ENCODE measurements at places on chromosomes 16 and 17.

DNA sequence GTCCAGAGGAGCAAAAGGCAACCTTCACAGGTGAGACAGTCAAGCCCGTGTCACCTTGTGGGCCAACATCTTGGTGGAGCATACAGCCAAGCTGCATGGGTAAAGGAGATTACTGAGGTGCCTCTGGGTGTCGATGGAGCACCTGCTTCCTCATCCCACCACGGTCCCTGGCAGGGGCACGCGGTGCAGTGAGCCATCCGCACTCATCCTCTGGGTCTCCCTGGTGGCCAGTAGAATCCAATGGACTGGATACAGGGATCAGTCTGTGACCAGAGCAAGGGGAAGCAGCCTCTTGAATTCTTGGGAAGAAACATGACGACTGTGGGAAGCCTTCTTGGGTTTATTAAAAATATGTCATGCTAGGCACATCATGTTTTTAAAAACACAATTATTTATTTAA, 4.8 kb upstream of the WSCD1 start:
- DNase-seq = no peak

GRCh38 chr17:36777118-36777517, 160.2 kb upstream of the LHX1 start:
- no peak for DNase-seq

DNA sequence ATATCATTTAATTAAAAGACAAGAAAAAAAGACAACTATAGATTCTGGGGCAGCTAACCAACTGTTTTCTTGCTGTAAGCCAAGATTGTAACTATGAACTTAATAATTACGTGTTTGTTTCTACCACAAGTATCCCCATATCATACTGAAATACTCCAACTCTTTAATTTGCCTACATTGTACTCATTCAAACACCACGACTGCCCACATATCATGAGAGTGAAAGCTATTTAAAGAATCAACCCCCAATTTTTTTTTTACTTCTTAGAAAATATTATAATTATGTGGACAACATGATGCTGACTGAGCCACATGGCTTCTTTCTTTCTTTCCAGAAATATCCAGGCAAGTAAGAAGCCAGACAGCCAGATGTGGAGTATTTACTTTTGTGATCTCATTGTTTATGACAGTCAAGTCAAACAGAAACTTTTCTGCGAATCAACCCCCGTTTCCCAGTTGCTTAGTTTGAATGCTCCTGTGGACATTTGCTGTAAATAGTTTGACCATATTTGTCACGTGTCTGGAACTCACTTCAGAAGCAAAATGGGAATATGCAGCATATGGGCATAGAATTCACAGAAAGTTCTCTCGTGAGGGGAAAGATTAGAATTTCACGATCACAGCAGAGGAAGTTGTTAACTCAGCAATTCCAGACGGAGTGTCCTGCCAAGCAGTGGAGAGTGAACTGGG, 126.8 kb upstream of the PSMD7 start:
- DNase-seq = peak; percentile 41

- no peak for DNase-seq
Measured at GRCh38 chr16:9840761-9841665, 341.2 kb downstream of the GRIN2A start.

DNA sequence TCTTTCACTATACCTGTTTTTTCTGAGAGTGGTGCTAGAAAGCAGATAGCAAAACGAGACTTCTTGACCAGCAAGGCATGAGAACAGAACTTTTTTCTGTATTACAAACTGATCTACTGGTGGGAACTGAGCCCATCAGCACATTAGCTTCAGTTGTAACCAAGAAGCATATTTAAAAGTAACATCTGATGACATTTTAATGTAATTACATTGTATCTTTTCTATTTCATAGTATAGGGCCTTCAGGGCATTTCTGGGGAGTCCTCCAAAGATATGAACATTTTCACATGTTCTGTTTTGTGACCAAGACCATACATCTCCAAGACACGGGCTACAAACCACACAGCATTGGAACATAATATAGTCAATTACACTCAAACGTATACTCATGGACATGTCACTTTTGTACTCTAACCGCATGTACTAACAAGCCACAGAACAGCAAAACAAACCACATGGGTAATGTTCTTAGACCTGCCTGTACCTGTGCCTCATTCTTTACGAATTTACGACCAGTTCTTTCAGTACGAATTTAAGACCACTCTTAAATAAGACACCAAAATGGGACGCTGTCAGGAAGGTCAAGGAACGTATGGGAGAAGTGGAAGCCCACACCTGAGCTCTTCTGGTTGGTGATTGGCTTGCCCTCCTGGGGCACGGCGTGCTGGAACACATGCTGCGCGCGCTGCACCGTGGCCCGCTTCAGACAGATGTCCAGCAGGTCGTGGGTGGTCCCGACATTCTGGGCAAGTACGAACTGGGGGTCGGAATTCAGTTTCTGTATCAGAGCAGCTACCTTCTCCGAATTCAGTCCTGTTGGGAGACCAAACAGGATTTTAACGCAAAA, 825 bp downstream of the BLMH start:
- DNase-seq = no peak

- DNase-seq = peak; percentile 60
Measured at GRCh38 chr16:69397821-69398521, 12.2 kb upstream of the TERF2 start.

GRCh38 chr17:78130090-78130436, 508 bp upstream of the TMC8 start:
- DNase-seq = no peak

DNA sequence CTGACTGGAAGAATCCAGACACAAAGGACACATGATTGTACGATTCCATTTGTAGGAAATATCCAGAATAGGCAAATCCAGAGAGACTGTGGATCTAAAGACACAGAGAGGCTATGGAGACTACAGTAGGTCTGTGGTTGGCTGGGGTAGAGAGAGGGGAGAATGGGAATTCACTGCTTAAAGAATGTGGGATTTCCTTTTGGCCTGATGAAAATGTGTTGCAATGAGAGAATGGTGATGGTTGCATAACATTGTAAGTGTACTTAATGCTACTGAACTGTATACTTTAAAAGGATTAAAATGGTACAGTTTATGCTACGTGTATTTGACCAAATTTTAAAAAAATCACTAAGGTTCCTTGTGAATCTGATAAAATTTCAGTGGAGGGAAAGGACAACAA, 62.1 kb downstream of the GPRC5B start:
- peak; percentile 44 for DNase-seq

DNA sequence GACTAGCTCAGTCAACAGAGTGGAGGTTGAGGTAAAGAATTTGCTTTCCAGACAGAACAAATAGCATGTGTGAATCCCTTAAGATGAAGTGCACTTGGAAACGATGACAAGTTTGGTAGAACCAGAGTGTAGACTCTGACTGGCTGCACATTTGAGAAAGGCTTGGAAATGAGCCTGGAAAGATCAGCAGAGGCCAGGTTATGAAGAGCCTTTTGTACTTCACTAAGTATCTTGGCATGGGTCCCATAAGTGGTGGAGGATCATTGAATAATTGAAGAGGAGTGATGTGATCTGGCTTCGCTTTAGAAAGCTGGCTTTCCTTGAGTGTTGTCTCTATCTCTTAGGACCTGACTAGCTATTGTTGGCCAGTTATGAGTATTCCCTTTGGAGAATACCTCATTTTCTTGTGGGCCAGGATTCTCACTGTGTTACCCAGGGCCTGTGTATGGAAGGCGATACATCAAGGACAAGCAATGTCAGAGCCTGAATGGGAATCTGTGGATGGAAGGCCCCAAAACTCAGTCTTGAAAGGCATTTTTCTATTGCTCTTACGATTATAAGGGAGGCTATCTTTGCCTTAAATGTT, 329.8 kb downstream of the UTP18 start:
- DNase-seq = no peak

- DNase-seq = no peak
Measured at GRCh38 chr17:78946631-78947030, 21.4 kb upstream of the TIMP2 start.

GRCh38 chr16:24700549-24701392, 28.7 kb upstream of the TNRC6A start:
- peak; percentile 99 for DNase-seq

DNA sequence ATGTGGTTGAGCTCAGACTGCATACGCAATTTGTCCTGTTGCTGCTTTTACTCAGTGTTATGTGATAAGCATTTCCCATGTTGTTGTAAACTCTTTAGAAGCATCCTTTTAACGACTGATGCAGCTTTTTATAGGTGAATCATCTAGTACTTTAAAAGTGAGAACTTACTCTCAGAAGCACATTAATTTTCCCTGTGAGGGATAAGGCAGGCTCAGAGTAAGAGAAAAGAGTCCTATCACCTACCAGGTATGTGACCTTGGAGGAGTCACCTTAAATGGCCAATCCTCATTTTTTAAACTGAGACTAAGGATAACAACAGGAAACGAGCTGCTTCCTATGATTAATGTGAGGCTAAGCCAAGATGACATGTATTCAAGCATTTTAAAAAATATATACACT, 34.4 kb upstream of the GAN start:
- DNase-seq = no peak

DNA sequence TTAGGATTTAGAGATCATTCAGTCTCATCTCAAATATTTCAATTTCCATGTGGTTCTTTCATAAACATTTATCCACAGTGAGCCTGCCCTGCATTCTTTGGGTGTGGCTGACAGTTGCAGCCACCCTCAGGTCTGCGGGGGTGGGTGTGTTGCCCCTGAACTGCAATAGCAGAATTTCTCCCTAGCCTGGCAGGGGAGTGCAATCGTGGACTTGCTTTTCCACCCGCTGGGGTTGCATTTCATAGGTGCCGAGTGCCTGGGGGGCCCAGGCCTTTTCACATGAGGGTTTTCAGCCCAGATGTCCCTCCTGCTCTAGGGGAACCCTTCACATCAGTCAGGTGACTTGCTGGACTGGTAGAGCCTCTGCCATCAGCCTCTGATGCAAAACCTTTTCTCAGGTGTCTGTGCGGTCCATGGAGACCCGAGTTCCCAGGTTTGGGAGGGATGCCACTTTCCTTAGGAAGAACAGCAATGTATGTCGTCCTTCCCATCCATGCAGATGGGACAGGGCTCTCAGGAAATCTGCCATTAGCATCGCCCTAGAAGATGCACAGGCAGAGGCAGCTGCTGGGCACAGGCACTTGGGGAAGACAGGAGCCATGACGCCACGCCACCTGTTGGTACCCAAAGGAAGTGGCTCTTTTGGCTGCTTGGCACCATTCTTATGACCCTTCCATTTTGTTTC, 2.4 kb upstream of the USP36 start:
- DNase-seq = no peak

- peak; percentile 32 for DNase-seq
Measured at GRCh38 chr17:45719335-45720071, 64.6 kb upstream of the CRHR1 start.

- no peak for DNase-seq
Measured at GRCh38 chr16:47887496-47887895, 268.3 kb downstream of the ABCC12 start.

DNA sequence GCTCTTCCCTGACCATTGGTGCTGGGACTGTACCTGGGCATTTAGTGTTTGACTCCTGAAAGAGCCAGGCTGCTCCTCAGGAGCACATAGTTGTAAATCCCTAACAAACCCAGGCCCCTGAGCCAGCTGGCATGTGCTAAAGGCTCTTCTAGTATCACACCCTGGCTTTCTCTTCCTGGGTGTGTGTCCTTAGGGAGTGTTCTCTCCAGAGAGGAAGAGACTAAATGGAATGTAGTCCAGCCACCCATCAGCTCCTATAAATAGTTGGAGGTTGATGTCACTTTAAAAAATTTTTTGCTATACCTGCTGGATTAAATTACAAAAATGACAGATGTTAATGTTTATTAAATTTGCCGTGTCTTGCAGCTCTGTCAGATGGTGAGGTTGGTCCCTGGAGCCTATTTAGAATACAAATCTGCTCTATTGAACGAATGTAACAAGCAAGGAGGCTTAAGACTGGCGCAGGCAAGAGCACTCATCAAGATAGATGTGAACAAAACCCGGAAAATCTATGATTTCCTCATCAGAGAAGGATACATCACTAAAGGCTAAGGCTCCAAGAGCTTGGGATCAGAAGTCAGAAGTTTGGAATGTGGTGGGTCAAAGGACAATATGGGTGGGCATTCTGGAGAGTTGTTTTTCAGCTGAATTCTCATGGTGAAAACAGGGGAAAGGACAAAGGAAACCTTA, 13.1 kb upstream of the DUSP14 start:
- DNase-seq = no peak

DNA sequence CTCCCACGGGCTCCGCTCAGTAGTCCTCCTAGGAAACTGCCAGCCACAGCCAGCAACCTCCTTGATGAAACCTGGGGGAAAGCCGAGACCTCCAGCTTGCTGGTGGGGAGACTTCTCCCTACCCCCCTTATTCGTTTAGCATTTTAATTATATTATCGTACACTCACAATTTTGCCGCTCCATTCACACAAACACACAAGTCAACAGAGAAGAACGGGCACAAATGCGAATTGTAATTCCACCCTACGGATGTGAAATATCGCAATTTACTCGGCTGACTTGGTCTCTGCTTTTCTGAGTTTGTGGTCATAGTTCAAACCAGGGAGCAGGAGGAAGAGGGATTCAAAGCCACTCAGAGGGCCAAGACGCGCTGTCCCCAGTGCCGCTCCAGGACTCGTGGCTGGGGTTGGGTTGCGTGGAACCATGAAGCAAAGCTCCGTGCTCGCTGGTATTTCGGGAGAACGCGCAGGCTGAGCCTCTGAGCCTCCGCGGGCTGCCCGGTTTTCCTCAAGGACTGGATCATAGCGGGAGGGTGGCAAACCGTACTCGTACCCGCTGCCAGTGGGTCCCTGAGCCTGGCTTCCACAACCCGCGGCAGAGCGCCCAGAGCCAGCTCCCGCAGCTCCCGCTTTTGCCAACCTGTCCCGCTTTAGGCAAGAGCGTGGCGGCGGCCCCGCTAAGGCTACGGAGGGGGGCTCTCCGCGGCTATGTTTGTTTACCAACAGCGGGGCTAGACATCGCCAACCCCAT, 2.0 kb downstream of the LHX1 start:
- DNase-seq = no peak

- DNase-seq = no peak
Measured at GRCh38 chr17:15143524-15143923, 121.6 kb downstream of the PMP22 start.

DNA sequence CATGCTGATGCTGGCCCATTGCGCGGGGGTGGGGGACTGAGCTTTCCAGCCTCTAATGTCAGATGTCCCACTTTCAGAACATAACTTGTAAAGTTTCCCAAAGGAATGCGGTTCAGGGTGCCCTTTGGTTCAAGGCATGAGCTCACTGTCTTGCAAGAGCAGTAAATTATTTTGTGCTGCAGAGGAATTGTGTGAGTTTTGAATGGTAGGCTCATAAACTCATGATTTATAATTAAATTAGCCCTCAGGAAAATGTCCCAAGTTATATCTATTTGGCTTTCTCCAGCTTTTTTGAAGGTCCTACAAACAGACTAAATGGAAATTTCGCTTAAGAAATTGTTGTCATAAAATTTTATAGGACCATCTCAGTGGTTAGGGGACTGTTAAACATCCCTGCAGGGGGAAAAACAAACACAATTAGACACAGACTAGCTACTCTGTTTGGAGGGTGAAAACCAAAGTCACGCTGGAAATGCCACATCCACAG, 321.8 kb downstream of the HS3ST3B1 start:
- DNase-seq = peak; percentile 40

- no peak for DNase-seq
Measured at GRCh38 chr16:71383054-71383773, 24.7 kb downstream of the CALB2 start.

- DNase-seq = no peak
Measured at GRCh38 chr17:65920996-65921395, 270.9 kb downstream of the CEP112 start.

GRCh38 chr16:69367980-69368379, 16.4 kb upstream of the TMED6 start:
- no peak for DNase-seq

- peak; percentile 23 for DNase-seq
Measured at GRCh38 chr16:86016201-86016965, 117.4 kb downstream of the IRF8 start.
